ENCODE measurements at places on chromosomes 3 and 15. TPM values are rescaled to one million over a fixed set of nuclear protein-coding genes. Genes with fewer than 3 reads are reported as not detected.

The GPR171 gene
- total RNA-seq = not detected

The SCAANT1 gene
- not detected for total RNA-seq

The H1-8 gene
- not detected for total RNA-seq

The SCAMP5 gene
- 19.5 TPM for total RNA-seq

The STRIT1 gene
- not detected for total RNA-seq

The SLC38A3 gene
- total RNA-seq = not detected

The STRC gene
- 0.07 TPM for total RNA-seq

The CSPG5 gene
- total RNA-seq = 0.65 TPM

The XCR1 gene
- not detected for total RNA-seq

- no peak for DNase-seq
Observed at GRCh38 chr3:190902292-190902691, 39.8 kb upstream of the GMNC start.

DNA sequence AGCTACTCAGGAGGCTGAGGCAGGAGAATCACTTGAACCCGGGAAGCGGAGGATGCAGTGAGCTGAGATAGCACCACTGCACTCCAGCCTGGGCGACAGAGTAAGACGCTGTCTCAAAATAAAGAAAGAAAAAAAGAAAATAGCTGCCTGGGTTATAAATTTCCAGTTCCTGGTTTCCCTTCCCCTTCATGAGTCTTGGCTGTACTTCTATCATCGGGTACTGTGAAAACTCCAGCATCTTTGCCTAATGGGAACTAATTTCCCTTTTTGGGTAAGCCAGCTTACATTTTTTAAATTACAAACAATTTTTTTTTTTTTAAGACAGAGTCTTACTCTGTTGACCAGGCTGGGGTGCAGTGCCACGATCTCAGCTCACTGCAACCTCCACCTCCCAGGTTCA, 15.0 kb downstream of the DENND4A start:
- no peak for DNase-seq

DNA sequence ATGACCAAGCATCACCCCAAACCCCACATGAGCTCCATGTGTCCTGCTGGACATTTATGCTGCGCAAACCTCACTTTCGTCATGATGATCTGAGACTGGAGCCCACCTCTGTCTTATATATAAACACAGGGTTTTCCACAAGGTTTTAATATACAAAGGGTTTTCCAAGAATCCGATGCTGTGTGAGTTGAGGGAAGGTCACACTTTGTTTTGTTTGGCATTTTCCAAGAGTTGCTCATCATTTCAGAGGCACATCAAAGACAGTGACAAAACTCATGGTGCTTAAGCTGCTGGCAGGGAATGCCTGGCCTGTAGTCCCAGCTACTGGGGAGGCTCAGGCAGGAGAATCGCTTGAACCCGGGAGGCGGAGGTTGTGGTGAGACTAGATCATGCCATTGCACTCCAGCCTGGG, 20.0 kb downstream of the EFCC1 start:
- no peak for DNase-seq

- DNase-seq = no peak
Observed at GRCh38 chr3:108036984-108037741, 53.7 kb downstream of the CD47 start.

GRCh38 chr3:188287339-188287738, 133.4 kb downstream of the LPP start:
- no peak for DNase-seq

GRCh38 chr3:18892047-18892446, 256.3 kb upstream of the KCNH8 start:
- DNase-seq = no peak

DNA sequence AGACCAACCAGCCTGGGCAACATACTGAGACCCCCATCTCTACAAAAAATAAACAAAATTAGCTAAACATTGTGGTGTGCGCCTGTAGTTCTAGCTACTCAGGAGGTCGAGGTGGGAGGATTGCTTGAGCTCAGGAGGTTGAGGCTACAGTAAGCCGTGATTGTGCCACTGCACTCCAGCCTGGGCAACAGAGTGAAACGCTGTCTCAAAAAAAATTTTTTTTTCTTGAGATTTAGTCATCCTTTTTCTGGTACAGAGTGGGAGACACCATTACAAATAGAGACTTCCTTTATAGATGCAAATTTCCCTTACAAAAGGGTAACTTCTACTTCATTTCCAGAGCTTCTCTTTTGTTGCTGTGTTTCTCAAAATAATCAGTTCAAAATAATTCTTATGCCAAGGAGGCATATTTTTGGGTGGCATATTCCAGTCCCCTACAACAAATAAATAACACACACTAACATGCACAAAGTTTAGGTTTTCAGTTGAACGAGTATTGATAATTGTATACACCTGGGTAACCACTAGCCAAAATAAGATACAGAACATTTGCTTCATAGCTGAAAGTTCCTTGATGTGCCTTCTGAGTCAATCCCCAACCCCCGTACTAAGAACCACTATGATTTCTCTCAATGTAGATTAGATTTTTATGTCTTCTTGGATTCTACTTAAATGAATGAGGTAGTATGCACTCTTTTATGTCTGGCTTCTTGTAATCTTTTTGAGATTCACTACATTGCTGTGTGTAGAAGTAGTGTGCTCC, 248.9 kb upstream of the PROK2 start:
- no peak for DNase-seq

GRCh38 chr15:65374334-65374733, 3.5 kb downstream of the IGDCC3 start:
- DNase-seq = no peak

DNA sequence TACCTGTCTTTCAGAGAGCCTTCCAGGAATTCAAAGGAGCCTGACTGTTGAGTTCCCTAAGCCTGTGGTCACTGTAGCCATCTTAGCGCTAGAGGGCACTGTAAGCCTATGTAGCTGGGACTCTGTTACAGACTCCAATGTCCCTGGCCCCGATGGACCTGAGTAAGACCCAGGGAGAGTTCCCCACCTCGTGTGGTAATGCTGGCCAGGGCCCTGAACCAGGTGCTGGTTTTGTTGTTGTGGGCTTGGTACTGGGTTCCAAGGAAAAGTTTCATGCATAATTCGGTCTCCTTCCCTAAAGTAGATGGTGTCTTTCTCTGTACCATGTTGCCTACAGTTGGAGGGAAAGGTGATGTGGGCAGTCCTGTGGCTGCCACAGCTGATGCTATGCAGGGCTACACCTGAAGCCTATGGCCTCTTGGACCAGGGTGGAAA, 32.4 kb downstream of the CDAN1 start:
- peak; percentile 20 for DNase-seq

- DNase-seq = no peak
Observed at GRCh38 chr3:137582484-137582883, 181.6 kb upstream of the SOX14 start.

GRCh38 chr3:177411201-177411600, 213.9 kb upstream of the TBL1XR1 start:
- no peak for DNase-seq

GRCh38 chr15:63481105-63481810, 23.1 kb upstream of the USP3 start:
- DNase-seq = peak; percentile 92

DNA sequence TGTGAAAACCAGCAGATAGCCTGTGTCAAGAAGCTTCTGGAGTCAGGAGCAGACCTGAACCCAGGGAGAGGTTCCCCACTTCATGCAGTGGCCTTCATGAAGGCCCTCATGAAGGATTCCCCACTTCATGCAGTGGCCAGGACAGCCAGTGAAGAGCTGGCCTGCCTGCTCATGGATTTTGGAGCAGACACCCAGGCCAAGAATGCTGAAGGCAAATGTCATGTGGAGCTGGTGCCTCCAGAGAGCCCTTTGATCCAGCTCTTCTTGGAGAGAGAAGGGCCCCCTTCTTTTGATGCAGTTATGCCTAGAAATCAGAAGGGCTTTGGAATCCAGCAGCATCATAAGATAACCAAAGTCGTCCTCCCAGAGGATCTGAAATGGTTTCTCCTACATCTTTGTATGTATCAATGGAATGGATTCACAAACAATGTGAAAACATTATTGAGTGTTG, 103.9 kb upstream of the CHD2 start:
- no peak for DNase-seq

DNA sequence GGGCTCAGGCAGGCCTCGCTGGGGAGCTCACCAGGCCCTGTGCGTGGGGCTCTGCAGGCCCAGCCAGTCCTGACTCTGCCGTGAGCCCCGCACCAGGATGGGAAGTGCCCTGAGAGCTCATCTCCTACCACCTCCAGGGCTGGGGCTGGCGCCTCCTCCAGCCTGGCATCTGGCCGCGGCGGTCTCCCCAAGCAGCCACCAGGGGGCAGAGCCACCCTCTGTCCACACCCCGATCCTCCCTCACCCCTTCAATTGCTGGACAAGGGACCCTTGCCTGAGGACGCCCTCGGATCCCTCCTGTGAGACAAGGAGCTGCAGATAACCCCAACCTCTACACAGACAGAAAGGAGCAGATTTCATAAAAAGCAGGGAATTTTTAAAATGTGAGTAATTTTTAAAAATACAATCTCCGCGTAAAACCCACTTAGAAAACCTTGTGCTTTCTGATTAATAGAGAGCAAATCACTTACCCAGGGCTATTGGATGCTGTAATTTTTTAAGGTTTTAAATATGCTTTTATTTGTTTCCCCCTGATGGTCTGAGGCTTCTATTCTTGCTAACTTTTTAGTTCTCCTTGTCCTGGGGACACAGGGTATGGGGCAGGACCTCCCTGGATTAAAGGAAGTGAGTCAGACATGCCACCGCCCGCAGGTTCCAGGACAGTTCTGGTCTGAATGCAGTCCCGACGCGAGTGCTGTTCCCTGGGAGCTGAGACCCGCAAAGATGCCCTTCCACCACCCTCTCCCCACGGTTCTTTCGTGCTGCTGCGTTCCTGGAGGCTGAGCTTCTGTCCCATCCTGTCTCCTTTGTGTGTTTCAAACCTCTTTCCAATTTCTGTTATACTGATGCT, 52.3 kb upstream of the CHRNA7 start:
- DNase-seq = no peak

GRCh38 chr3:128950223-128950938, 43.5 kb downstream of the CFAP92 start:
- no peak for DNase-seq

DNA sequence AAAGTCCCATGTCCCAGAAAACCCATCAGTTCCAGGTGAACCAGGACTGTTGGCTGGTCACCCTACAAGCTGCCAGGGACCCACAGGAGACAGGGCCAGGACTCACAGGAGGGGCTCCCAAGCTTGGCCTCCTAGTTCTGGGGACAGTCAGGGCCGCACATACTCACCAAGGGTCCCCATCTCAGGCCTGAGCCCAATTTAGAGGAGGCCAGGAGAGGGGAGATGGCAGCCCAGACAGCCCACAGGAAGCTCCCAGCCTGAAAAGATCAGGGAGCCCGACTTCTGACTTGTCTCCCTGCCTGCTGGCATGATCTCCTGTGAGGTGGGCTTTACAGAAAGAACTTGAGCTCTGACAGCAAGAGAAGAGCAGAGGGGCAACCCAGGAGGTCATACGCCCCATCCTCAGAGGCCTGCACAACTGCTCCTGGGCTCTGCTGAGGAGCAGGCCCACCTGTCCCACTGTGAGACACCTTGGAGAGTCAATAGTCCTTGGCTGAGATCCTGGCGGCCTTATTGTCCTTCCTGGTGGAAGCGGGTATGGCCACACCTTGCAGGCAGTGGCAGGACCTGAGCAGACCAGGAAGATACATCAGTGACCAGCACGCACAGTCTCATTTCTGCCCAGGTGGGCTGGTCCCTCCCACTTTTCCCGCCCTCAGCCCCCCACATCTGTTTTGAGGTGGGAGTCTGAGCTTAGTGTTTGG, 2.5 kb upstream of the ISLR start:
- no peak for DNase-seq

DNA sequence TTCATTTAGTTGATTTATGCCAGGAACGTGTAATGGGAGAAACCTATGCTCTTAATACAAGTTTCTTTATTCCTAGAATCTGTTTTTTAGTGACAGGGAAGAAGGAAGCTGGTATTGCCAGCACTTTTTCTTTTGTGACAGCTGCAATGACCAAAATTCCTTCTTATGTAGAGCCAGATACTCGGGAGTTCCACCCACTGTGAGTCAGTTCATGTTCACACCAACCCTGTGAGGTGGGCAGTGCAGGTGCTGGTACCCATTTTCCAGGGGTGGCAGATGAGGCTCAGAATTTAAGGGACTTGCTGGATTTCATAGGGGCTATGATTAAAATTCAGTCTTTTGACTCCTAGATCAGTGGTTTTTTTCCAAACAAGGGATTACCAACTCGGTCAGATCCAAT, 34.7 kb downstream of the OXNAD1 start:
- DNase-seq = no peak

DNA sequence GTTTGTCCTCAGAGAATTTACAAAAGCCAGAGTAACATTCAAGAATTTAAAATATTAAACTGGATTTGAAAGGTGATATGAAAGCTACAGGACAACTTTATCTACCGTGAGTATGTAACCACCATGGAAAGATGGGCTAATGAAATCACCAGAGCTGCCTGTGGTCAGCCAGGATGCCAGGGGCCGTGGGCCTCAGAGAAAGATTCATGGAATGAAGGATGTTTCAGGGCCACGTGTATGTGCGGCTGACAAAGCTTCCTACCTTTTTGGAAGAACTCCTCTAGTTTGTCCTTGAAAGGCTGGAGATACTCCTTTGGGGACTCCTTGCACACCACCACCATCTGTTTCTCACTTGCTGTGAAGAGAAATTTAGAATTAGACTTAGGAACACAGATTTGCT, 138.9 kb downstream of the GREM1 start:
- no peak for DNase-seq

Data from epithelial cell of proximal tubule (primary cell).